ENCODE measurements at places on chromosomes 16 and 17.
A peak's percentile ranks its signal among the peaks of the same experiment; 100 is the strongest.

DNA sequence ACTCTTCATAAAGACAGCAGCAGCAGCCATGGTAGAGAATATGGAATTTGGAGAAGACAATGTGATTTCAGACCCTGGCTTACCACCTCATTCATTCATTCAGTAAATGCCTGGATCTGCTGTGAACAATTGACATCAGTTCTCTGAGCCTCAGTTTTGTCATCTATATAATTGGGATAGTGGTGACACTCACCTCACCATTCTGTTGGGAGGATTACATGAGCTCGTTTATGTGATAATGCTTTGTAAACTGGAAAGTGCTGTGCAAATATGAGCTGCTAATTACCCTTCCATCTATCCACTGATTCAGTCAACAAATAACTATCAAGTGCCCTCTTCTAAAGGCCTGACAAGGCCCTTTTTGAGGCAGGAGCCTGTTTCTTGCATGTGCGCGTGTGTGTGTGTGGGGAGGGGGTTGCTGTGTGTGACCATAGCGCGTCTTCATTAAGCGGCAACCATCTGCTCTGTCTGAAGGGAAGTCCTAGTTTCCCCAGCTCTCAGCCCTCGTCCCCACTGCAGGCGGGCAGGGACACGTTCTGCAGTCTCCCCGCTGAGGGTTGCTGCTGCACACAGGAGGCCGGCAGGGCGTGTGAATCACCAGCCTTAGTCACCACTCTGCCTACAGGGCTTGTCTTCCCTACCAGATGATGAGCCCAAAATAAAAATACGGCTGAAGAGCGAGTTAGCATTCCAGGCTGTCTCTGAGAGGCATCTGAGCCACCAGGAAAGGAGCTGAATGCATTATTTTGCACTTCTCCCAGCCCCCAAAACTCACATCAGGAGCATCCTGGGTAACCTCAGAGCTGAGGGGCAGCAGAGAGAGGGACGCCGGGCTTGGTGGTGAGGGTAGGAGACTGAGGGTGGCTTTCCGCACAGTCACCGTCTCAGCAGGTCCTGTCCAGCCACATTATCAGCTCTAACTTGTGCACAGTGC lies 19.9 kb downstream of the ARL4D start:
- no peak for DNase-seq

- no peak for DNase-seq
These were observed 559.9 kb upstream of the CDH8 start for GRCh38 chr16:62596125-62596524.

GRCh38 chr17:75595284-75595919 lies 7.8 kb downstream of the MYO15B start:
- DNase-seq: no peak

GRCh38 chr16:28217326-28217725 lies 5.6 kb upstream of the XPO6 start:
- no peak for DNase-seq

- DNase-seq: peak; percentile 15
These were observed 7.5 kb upstream of the NOS2 start for GRCh38 chr17:27807567-27808470.

DNA sequence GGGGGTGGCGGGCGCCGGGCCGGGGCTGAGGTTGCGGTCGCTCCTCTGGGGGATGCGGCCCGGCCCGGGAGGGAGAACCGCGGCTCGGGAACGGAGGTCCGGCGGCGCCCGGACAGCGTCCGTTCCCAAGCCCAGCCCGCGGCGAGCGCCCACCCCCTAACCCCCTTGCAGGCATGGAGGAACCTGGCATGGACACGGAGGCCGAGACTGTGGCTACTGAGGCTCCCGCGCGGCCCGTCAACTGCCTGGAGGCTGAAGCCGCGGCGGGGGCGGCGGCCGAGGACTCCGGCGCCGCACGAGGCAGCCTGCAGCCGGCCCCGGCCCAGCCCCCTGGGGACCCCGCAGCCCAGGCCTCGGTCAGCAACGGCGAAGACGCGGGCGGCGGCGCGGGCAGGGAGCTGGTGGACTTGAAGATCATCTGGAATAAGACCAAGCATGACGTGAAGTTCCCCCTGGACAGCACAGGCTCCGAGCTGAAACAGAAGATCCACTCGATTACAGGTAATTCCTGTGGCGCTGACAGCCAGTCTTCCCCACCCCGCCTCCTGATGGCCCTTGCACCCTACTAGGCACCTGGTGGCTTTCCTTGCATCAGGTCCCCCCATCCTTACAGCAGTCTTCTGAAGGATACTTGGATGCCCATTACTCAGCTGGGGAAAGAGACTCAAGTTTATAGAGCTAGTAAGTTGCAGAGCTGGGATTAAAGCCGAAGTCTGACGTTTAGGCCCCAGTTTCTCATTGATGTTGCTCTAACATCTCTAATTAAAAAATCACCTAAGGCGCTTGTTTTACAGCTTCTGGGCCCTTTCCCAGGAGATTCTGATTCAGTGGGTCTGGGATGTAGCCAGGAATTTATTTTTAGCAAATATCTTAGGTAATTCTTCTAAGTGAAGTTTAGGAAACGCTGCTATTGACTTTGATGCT lies 514 bp downstream of the UBFD1 start:
- no peak for DNase-seq

DNA sequence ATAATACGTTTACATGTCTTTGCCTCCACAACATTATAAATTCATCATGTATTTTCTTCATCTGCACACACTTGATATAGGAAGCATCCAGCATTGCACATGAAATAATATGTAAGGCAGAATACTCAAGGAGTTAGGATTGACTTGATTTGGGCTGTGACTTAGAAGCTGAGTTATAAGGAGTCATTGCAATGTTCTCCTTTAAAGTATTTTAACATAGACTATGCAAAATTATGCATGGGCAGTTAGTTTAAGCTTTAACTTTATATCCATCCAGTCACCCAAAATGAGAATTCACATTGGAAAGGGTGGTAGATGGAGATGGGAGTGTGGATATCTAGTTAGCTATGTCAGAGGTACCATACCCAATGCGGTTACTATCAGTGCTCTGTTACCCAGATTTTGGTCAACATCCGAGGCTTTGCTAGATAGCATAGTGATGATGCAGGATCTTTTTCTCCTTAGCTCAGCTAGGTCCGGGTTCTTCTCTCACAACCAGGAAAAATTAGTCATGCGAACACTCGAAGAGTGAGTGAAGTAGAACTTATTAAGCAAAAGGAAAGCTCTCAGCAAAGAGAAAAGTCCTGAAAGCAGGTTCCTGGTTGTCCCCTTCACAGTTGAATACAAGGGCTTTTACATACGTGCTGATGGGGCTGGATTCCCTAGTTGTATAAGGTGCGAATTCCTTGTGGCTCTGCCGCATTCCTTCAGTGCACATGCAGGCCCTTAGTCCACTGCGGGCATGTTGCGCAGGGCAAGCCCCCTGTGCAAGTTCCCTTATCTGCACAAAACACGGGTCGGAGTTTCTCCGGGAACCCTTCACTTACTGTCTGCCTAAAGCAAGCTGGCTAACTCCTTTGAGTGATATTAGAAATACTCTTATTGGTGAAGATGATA lies 73.1 kb upstream of the FAM20A start:
- DNase-seq: no peak

- peak; percentile 44 for DNase-seq
These were observed 40.5 kb downstream of the MYH3 start for GRCh38 chr17:10616502-10617119.

GRCh38 chr16:57265850-57266530 lies 18.5 kb downstream of the PLLP start:
- DNase-seq: peak; percentile 60

All from hippocampal formation (tissue), 2 donors.